ENCODE measurements at places on chromosomes 4 and X.

DNA sequence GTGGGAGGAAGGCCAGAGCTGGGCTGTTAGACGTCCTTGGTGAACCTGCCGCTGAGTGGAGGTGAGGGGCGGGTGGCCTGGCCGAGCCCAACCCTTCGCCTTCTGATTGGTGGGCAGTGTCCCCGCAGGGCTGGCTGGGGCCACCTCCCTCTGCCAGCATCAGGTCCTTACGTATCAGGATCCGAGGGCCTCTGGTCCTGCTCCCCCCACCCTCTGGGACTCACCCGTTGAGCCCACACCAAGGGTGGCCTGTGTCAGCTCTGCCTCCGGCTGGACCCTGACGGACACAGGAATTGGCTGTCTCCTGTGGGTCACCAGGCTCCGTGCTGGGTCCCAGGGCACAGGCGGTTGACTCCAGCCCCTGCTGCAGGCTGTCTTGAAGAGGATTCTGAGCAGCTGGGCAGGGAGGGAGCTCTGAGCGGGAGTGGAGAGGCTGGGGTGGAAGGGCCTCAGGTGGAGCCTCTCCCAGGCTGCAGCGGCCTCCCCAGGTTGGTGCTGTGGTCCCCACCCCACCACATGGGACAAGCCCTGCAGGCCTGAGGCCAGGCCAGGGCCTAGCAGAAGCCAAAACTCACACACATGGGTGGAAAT lies 58.4 kb upstream of the NKX1-1 start:
- no peak for DNase-seq

- no peak for DNase-seq
Observed at GRCh38 chrX:31199840-31200114, 127.9 kb upstream of the FTHL17 start.

GRCh38 chrX:129423191-129423590 lies 100.1 kb downstream of the SMARCA1 start:
- DNase-seq, result no peak

- DNase-seq, result no peak
Observed at GRCh38 chrX:156003486-156004185, 6.1 kb downstream of the IL9R start.

DNA sequence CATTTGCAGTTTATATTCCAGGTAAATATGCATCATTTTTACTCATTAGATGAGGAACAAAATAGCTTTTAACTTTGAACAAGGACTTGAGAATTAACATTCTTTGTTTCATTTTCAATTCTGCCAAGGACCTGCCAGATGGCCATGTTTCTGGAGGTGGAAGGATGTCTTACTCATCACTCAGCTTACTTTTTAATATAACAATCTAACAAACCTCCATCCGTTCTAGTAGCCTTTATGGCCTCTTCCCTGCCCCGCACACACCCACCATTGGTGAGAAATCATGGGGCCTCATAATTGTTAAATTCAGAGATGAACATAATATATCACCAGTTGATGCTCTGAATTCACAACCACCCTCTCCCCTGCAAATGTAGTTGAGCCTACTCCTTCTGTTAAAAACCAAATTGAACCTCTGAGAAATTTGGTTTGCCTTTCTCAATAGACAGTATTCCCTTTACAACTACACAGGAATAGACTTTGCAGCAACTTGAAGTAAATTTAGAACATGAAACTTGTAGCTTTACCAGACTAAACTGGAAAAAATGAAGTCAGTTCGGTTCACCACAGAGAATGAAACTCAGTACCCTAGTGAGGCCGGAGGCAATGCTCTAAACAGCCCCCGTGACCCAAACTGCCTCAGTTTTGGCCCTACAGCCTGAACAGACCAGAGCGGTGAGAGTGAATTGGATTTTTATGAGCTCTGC lies 50.1 kb upstream of the ACSL4 start:
- no peak for DNase-seq

DNA sequence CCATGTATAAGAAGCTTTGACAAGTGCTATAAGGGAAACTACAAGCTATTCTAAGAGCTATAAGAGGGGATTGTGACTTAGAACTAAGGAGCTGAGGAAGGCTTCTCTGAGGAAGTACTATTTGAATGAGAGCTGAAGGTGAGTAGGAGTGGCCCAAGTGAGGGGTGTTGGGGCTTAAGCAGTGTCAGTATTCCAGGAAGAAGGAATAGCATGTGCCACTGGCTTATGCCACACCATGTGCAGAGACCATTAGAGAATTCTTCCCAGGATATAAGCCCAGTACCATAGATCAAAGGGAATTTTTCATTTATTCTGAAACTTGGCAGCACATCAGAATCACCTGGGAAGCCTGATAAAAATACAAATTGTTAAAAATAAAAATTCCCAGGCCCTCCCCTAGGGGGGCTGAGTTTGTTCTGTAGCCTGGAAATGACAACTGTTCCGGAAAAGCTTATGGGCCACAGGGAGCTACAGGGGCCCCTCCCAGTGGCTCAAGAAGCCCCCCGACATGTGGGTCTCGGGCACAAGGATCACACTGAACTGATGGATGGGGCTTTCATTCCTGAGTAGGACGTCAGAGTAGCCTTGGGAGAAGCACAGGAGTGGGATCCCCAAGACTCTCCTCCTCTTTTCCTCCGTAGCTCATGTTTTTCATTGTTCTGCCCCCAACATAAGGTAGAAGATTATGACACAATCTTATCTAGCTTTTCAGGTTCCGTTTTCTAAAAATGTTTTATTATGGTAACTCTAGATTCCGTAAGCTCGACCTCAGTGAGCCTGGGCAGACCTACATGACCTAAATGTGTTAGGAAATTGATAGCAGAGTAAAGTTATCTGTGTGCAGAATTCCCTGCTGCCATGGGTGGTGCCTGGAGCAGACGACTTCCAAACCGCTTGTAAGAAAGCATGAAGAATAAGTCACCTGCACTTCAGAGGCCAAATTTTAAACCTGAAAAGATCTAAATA lies 119.3 kb downstream of the AFF1 start:
- DNase-seq, result no peak

DNA sequence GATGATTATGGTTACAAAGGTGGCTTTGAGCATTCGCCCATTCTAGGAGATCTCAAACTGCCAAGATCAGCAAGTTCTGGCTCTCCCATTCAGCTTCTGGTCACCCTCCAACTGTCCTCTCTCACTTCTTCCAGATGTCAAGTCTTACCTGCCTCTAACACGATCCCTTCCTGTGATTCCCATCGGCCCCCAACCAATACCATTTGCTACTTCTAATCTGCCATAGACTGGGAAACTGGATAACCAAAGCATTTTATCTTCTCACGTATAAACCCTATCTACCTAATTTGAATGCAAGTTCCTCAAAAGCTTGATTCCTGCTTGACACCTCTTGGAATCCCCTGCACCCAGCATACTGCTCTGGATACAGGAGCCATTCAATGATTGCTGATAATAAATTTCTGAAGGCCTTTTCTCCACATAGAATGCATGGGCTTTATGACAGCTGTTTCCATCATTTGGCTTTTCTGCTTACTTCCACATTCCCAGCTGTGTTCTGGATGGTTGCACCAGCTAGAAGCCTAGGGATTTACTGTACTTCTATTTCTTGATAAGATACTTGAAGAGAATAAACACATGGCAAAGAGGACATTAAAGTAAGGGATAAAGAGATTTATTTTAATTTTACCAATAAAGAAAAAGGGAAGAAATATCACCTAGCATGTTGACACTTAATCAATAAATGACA lies 9.6 kb downstream of the GPC4 start:
- no peak for DNase-seq

DNA sequence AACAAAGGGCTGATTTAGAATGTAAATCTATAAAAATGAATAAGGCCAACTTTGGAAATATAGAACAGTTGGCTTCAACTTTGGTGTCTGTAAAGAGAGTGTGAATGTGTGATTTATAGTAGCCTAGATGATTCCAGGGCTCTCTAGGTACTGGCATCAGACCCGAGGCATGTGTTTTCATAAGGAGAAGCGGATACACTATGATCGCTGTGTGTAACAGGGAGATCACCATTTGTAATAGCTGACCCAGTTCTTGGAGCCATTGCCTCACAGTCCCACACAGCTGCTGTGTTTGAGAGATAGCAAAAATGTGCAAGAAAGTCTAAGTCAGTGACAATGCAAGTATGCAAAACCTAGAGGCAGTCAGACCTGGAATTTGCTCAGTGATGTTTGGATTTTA lies 135.1 kb downstream of the REPS2 start:
- DNase-seq, result no peak

DNA sequence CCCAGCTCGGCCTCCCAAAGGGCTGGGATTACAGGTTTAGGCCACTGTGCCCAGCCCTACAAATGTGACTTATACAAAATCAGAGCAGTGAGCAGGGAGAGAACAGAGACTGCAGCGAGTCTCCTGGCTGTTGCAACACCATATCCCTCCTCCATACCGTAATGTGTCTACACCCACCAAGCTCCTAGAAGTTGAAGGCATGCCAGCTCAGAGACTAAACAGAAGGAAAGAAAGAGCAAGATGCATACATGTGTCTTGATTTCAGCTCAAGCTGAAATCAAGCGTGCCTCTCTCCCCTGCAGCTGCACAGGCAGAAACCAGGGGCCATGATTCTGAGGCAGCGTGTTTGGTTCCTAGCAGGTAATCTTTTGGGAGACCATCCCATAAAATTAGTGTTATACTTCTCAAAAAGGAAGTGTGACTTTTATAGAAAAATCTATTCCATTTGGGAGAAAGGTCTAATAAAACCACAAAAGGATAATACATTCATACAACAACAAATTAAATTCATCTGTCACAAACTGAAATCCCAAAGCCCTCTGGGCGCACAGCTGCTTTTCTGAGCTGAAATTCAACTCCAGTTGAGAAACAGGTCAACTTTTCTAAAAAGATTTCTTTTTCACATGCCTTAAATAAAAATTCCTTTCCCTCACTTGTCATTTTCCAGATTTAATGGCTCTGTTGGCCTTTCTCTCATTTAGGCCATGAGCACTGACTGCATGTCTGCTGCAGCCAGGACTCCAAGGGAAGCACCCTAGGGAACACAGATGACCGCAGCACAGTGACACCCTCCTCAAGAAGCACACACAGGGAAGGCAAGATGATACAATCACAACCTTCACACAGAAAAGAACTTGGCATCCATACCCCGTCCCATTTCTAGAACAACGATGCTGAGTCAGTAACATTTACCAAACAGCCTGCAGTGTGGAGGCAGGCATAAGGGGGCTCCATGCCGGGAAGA lies 34.4 kb downstream of the AFAP1 start:
- DNase-seq, result no peak

DNA sequence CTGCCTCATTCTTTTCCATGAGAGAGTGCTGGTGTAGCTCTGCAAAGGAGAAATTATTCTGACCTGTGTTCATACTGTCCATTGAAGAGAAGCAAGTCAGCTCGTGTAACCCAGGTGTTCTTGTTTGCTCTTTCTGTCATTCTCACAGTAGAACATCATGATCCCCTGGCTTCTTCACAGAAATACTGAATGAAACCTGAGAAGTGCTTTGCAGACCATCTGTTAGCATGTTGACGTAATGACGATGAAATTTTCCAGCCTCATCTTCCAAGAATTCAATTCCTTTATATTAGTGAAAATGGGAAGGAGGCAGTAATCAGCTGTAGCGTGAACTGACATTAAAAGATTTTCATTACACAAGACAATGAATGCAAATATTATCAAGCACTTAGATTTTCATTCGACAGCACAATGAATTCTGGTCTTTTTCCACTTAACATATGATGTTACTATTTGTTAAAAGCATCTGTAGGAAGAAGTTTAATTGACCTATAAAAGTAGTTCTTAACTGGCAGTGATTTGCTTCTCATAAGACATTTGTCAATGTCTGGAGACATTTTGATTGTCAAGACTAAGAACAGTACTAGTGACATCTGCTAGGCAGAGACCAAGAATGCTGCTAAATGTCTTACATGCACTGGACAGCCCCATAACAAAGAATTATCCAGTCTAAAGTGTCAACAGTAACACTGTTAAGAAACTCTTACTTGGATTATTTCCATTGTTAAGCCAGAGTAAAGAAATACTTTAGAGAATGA lies 246.3 kb downstream of the BANK1 start:
- DNase-seq, result no peak

DNA sequence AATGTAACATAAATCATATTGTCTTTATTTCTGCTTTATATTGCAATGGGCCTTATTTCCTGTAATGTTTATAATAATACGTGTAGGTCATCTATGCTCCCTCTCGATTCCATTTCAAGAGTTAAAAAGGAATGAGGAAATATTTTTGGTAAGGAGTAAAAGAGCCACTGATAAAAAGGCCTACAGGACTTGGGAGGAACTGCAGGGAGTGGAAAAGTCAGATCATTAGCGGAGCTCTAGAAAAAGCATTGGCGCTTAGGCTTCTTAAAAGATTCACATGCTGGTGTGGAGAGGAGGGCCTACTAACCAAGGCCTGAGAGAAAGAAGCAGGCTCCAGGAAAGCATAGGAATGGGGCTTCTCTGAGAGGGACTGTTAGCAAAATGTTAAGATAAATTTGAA lies 82.9 kb upstream of the PNPLA4 start:
- DNase-seq, result no peak

- DNase-seq, result no peak
Observed at GRCh38 chr4:69830192-69830559, 29.8 kb downstream of the SULT1E1 start.

DNA sequence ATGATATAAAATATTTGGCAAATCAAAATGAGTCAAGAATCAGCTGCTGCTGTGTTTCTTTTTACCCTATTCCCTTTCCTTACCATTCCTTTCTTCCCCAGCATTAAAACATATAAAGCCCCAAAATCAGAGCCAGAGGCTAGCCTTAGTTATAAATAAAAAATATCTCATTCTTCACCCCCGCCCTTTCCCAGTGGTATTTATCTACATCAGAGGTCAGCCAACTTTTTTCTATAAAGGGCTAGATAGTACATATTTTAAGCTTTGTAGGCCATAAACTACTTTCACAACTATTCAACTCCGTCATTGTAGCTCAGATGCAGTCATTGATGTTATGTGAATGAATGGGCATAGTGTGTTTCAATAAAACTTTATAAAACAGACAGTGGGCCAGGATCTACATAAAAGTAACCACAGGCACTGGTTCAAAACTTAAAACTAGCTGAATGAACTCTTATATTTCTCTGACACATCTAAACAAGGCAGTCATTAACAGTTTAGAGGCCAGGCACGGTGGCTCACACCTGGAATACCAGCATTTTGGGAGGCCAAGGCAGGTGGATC lies 30.5 kb upstream of the TCEANC start:
- DNase-seq, result no peak

DNA sequence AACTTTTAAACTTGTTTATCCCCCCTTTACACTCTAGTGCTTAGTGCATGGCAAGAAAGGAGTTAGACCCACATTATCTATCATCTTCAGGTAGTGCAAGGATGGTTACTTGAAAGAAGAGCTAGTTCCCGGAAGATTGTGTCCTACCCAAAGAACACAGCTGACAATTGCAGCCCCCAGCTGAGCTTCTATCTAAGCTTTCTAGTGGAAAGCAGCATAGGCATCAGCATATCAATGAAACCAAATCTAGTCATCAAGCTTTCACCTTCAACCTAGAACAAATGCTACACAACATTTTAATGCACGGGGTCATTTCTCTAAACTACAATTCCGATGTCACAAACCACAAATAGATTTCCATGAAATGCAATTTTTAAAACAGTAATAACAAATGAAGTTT lies 88.9 kb upstream of the TFDP3 start:
- DNase-seq, result no peak

Data from stimulated activated CD8-positive, alpha-beta memory T cell treated with anti-CD3 and anti-CD28 coated beads, Interleukin-15, amount 100 ng/mL, for 24 hours (primary cell).